H54 (cell line): ENCODE measurements at places on chromosomes 6 and 20.

DNA sequence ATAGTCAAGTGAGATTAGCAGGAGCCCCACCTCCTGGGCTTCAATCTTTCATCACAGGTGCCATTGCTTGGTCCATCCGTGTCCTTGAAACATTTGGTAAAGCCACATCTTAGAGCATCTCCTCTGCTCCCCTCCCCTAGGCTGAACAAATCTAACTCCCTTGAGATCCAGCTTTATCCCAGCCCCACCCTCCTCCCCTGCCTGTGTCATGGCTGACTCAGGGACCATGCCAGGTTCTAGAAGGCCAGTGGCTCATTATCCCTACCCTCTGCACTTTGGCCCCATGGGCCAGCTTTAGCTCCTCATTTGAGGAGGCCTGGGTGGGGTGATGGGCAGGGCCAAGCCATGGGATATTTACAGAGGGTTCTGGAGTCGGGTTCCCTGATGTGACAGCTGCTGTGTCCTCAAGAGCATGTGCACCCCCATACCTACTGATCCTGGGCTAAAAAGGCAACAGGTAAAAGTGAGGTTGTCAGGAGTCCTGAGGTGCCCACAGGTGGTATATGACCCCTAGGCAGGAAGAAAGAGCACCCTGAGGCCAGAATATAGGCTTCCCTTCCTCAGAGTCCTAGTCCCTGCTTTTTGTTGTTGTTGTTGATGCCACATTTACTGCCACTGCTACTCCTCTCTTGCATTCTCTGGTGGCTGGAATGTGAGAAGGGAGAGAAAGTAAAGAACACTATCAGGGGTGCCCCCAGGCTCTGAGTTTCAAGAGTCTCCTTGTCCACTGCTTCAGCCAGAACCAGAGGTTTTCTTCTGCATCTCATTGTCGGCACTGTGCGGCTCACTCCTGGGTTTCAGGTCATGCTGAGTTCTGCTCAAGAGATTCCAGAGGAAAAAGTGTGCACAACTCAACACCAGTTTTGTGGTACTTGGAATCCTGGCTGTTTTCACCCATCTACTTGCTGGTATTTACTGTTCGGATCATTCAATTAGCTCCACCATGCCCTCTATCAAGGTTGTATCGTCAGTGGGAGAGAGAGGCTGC is 228.4 kb downstream of the LRFN2 start:
- DNase-seq, result no peak

- no peak for DNase-seq
Measured at GRCh38 chr6:79313254-79313653, 78.8 kb upstream of the HMGN3 start.

DNA sequence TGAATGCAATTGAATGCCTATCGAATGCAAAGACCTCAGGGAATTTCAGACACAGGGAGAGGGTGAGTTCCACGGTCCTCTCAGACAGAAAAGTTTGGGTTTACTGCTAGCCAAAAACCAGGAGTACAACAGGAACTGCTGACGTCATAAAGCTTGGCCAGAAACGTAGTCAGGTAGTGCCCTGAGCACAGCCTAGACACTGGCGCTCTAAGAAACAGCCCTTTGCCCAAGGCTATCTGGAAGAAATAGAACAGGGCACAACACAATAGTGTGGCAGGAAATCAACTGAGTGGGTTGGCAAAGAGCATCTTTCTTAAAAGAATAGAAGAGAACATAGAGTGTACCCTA is 58.0 kb downstream of the GFOD1 start:
- DNase-seq, result no peak

DNA sequence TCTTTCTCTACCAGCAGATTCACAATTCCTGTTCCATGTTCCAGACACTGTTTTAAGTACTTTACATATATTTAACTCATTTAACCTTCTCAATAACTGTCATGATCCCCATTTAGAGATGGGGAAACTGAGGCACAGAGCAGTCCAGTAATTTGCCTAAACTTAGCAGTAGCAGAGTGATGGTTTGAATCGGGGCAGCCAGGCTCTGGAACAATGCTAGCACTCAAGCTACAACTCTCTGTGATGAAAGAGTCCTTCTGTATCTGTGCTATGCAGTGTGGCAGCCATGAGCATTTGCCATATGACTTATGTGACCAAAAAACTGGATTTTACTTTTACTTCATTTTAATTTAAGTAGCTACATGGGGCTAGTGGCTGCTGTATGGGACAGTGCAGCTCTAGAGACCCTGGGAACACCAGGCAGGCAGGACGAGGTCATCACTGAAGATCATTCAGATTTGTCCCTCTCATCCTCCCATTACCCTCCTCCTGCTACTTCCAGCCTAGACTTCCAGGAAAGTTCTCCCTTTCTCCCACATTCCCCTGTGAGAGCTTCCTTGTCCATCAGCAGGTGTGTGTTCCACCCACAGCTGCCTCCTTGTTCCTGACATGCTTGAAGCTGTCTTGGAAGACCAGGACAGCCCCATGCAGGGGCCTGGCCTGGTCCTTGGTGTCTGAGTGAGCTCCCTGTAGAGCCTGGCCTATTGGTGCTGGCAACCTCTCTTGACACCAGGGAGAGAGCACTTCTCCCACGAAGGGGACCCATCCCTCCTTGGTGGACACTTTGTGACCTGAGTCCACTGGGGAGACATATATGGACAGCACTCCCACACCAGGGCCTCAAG is 157.0 kb downstream of the MRPL14 start:
- DNase-seq, result no peak

DNA sequence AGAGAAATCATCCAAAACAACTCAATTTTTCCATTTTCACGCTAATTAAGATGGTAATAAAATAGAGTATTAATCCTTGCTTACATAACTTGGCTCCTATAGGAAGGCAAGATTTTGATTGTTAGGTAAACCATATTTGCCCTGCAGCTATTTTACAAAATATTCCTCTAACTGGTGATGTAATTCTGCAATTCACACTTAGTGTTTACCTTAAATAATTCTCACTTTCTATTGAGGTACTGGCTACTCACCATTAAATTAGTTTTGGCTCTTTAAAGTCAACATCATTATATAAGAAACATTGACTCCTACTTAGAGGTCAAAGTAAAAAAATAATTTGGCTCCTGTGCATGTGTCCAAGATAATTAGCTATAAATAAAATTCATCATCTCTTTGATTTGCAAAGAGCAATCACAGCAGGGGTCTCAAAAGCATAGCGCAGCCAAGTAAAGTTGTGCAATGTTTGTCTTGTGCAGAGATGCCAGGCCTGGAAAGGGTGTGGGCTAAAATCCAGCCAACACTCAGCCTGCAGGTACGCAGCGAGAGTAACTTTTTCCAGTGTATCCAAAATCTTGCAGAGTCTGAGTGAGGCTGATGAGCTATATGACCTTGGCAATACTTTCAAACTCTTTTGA is 501.2 kb downstream of the MMUT start:
- DNase-seq, result no peak

- DNase-seq, result peak; percentile 32
Measured at GRCh38 chr20:46056970-46057855, 28.2 kb downstream of the SLC12A5 start.

GRCh38 chr20:32680544-32681174 is 6.9 kb upstream of the C20orf203 start:
- DNase-seq, result no peak

DNA sequence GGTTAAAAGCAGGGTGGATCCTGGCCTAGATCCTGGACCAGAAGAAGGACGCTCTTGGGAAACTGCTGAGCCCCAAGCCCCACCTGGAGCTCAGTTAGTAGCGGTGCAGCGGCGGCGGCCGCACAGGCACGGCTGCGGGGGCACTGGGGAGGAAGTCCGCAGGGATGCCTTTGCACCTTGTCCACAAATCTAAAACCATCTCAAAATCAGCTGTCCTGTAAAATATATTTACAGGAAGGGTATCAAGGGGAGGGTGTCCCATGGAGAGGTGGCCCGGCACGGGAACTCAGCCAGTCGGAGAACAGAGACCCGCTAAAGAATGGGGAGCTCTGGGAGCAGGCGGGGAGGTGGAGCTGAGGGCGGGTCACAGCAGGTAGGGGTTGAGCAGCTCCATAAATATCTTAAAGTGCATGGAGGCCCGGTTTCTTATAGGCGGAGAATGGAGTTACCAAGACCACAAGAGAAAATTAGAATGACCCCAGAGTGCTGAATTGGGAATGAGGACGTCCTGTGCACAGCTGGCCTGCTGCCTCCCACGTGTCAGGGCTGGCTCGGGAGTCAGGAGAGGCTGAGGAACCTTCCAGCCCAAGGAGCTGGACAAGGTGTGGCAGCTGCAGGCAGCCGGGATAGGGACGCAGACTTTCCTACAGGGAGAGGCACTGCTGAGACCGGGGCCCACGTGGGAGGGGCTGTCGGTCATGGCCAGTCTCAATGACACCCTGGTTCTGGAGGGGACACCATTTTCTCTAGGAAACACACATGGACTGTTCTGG is 8.0 kb downstream of the MTG2 start:
- no peak for DNase-seq

GRCh38 chr6:67875877-67876383 is 759.2 kb upstream of the ADGRB3 start:
- no peak for DNase-seq

- DNase-seq, result no peak
Measured at GRCh38 chr6:18352001-18352400, 35.1 kb upstream of the RNF144B start.

DNA sequence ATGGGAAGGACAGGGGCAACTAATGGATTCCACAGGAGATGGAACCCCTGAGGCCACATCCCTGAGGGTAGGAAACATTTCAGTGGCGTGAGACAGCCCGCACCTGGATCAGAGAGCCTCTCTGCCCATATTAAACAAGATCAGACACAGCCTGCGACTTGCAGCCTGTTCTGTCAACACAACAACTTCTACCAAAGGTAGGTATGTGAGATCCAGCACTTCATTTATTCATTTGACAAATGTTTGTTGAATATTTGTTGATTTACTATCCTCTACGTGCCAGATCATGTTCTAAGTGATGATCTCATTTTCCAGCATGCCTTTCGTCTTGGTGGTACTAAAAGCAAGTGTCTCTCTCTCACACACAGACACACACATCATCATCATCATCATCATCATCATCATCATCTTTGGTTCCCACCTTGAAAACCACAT is 43.2 kb upstream of the NT5E start:
- DNase-seq, result no peak

DNA sequence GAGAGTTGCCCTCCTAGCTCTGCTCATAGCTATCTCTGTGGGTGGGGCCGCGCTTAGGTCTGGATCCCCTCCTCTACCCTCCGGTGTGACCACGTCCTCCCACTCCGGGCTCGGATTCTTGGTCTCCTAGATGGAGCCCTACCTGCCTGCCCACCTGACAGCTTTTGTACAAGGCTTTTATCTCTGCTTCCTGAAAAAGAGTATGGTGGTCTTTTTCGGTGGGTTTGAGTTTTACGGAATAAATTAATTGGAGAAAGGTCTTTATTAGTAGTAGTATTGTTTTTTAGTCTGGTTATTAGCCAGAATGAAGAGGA is 773 bp downstream of the SMAP1 start:
- DNase-seq, result peak; percentile 56

GRCh38 chr20:12056839-12057238 is 139.1 kb downstream of the BTBD3 start:
- DNase-seq, result no peak
